ENCODE measurements at places on chromosomes 2 and 18.

GRCh38 chr2:181752301-181752700 is 72.0 kb upstream of the NEUROD1 start:
- DNase-seq, result no peak

DNA sequence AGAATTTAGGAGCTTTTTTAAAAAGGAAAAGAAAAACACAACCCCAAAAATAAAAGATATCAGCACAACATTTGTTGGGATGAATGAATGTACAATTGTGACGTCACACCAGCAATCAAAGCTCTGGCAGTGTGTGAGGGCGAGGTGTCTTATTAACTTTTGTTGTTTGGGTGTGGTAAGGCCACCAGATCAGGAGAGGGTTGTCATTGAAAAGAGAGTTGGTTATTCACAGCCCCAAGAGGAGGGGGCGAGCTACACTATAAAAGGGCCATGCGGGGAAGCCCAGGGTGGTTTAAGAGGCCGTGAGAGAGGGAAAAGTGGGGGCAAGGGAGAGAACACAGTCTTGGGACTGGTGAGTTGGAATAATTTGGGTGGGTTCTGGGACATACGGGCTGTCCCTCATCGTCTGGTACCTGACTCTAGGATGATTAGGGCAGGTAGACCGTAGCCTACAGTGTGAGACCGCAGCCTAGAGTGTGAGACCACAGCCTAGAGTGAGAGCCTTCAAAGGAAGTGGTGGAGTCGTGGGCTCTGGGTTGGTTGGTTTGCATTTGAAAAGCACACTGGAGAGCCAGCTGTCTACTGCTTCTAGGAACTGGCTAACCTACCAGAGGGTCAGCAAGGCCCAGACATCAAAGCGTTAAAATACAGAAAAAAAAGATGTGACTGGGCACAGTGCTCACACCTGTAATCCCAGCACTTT is 128.4 kb downstream of the INO80D start:
- no peak for DNase-seq

DNA sequence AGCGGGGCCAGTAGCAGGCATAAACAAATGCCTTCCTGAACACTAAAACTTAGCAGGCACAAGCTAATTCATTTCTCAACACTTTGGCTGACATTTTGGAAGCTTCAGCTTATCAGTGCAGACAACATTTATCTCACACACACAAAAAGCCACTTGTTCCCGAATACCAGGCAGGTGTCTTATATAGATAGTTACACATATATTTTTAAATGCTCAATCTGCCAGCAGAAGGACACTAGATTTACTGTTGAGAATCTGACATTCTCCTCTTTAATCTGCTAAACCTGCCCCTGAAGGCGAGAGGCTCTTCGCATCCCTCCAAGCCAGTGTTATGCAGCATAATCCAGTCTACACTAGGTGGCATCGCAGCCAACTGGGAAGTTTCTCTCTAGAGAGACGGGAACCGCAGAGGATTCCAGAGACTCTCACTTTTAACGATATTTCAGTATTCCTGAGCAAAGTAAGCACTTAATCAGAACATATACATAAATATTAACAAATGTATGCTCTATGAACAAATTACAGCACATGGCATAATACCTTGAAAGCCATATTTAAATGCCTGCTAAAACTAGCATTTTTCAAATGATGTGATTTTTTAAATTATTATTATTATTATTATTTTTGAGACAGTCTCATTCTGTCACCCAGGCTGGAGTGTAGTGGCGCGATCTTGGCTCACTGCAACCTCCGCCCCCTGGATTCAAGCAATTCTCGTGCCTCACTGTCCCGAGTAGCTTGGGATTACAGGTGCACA is 90.2 kb upstream of the SCG2 start:
- DNase-seq, result peak; percentile 49

DNA sequence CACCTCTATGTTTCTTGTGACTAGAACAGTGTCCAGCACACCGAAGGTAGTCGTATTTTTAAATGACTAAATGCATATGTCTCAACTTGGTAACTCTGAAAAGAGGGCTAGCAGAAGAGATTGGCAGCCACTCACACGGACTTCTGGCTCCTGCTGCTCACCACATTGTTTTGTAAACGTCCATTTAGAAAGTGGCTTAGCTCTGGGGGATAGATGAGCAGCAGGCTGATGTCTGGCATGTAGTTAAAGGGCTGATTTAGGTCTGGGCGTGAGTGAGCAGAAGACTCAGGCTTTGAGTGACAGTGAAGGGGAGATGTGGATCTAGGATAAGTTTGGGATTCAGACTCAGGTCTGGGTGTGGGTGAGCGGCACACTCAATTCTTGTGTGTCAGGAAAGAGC is 372.9 kb upstream of the HS6ST1 start:
- no peak for DNase-seq

- no peak for DNase-seq
Measured at GRCh38 chr18:26088487-26088886, 1.9 kb downstream of the SS18 start.

DNA sequence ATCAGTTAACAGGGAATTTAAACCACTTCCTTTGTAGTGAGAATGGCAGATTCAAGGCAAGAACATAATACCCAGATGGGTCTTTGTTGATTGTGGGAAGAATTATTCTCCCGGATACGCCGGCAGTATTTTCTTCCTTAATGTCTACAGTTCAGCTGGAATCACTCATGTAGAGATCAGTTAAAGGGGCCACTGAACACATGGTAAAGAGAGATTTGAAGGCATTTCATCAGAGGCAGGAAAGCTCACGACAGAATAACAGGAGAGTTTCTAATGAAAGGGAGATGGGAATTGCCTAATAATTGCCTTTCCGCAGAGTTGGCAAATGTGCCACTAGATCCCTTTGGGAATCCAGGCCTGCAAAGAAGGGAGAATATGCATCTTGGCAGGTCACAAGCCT is 327.7 kb upstream of the ZNF804A start:
- DNase-seq, result no peak

DNA sequence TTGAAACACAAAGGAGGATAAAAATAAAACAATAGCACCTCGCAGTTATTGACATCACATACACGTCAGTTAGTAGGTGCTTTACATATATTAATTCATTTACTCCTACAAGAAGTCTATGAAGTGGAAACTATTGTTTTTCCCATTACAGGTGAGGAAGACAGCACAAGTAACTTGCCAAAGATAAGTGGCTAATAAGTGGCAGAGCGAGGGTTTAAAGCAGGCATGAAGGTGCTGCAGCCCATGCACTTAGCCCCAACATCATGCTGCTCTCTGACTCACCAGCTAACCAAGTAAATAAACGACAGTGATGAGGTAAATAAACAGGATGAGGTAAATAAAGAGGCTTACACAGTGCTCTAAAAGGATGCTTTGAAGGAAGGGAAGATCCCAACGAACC is 498.6 kb upstream of the ZEB2 start:
- DNase-seq, result no peak

DNA sequence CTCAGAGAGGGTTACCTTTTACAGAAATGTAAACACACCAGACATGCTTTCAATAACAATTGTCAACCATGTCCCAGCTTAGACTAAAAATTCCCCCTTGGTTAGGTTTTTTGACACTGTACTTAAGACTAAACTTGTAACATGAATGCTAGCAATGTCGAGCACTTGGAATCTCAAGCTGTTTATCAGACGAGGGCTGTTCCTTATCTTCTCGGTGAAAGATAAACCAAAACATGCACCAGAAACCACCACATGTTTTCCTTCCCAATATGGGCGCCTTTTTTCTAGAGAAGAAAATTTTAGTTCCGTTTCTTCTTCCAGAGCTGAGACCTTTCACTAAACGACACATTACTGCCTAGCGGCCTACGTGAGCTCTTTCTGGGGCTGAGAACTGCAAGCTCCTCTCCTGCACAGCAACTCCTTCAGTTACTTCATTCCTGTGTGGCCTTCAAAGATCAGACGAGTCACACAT is 42.4 kb upstream of the ACKR3 start:
- no peak for DNase-seq

GRCh38 chr2:81481994-81482368 is 1177.4 kb upstream of the LRRTM1 start:
- DNase-seq, result no peak

DNA sequence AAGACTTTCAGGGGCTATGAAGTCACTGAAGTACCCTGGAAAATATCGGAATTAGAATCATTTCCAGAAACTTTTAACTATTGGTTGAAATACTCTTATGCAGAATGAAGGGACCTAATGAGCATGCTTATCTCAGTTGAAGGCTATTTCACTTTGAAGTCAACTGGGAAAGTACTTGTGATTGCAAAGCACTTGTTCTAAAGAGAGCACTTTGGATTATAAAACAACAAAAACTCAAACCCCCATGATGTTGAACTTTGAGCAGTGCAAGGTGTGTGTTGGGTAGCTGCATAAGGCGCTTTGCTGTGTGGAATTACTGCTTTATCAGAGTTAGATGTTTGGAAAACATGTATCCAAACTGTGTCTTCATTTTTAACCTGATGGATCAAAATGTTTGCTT is 12.0 kb upstream of the MGAT5 start:
- DNase-seq, result no peak

GRCh38 chr2:27320958-27321543 is 1.8 kb downstream of the MPV17 start:
- peak; percentile 98 for DNase-seq

DNA sequence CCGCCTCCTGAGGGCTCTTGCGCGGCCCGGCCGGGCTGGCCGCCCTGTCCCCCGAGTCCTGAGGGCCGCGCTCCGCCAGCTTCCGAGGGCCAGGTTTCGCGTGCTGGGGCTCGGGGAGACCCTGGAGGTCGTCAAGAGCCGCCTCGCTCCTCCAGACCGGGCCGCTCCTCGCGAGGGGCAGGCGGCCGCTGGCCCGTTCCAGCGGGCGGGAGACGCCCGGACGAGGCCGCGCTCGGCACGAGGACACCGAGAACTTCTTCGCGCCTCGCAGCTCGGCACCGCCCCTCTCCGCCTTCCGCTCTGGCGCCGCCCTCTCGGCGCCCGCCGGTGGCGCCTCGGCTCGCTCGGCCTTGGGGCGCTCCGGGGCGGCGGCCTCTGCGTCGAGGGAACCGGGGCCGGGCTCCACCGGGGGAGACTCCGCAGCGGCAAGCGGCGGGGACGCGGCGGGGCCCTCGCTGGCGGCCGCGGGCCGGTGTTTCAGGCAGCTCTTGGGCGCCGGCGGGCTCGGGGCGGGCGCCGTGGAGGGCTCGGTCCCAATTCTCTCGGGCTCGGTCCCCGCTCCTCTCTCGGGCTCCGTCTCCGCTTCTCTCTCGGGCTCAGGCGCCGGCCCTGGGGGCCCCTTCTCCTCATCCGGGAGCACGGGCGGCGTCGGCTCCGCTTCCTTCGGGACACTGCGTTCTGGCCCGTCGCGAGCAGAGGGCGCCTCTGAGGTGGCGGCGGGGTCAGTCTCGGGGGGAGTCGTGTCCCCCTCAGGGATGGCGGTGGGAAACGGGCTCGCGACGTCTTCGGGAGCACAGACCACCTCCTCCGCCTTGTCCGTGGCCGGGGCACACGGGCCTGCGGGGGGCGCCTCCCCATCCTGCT is 91.6 kb upstream of the MGAT4A start:
- DNase-seq, result no peak

- DNase-seq, result no peak
Measured at GRCh38 chr2:217836901-217837491, 165.8 kb downstream of the TNS1 start.

DNA sequence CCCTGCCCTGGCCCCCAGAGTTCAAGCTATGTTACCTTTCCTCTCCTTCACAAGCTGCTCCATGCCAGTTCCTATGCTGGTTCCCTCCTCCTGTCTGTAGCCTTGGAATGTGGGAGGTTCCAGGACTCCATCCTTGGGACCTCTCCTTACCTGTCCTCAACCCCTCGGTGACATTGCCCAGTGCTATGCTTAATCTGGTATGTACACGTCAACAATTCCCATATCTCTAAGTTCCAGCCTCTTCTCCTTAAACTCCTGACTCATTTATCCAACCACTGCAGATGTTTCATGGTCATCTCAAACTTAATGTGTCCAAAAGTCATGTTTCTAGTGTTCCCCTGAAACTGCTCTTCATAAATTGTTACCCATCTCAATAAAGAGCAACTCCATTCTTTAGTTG is 160.8 kb downstream of the TNS1 start:
- DNase-seq, result no peak

- no peak for DNase-seq
Measured at GRCh38 chr2:32858713-32859112, 88.0 kb upstream of the LTBP1 start.

GRCh38 chr2:53739032-53739431 is 28.6 kb upstream of the CHAC2 start:
- no peak for DNase-seq

DNA sequence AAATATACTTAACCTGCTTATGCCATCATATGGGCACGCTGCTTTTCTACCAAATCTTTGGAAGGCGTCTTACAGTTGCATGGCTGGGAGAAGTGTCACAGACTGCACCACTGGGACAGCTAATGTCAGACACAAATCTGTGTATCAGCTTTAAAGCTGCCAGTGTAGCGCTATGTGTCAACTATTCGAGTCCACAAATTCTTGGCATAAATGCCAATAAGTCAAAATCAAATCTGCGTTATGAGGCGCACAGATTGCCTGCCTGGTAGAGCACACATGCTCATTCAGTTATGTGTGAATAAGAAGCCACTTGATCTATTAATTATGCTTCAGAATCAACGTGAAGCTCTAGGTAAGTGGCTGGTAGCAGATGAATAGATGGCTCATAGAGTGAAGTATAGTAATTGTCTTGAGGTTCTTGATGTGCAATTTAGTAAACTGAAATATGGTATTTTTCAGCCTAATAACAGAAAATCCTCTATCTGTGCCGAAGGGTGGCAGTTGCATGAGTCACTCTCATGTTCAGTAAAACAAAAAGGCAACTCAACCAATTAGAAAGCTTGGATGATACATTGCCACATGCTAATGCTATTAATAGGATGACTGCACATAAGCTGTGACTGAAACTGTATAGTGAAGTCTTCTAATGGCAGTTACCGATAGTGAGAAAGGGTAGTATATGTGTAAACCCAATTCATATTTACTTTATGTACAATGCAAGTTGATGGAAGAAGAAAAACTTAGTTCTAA is 52.0 kb downstream of the DCC start:
- no peak for DNase-seq

DNA sequence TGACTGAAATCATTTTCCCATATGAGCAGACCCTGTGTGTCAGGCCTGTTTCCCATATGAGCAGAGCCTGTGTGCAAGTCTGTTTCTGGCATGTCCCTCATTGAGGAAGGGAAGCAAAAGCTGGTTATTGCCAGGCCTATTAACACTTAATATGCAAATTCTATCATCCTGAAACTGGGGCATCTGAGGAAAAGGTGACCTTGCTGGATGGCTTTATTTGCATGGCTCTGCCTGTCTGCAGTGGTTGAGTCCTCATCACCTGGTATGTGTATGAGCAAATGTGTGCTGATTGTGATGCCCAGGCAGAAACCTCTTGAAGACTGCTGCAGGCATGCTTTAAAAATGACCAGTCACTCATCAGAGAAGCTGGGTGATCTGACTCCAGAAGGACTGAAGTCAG is 31.2 kb downstream of the EIF4E2 start:
- DNase-seq, result no peak

GRCh38 chr2:210112871-210113270 is 58.3 kb downstream of the KANSL1L start:
- no peak for DNase-seq

GRCh38 chr2:84527137-84528129 is 11.1 kb downstream of the DNAH6 start:
- DNase-seq, result no peak

GRCh38 chr2:207236156-207236935 is 70.6 kb upstream of the KLF7 start:
- DNase-seq, result no peak

- no peak for DNase-seq
Measured at GRCh38 chr18:45083226-45083855, 402.7 kb downstream of the SETBP1 start.

All from HFF-Myc (cell line).